ENCODE measurements at places on chromosomes 1 and 21. TPM values are rescaled to one million over a fixed set of nuclear protein-coding genes. Genes with fewer than 3 reads are reported as not detected.

Gene NPR1
- 36.2 TPM for polyA plus RNA-seq

Gene ALPL
- polyA plus RNA-seq: 46.8 TPM

GRCh38 chr21:42193721-42194120, 25.2 kb upstream of the ABCG1 start:
- DNase-seq: no peak

Gene LSS
- 34.2 TPM for polyA plus RNA-seq

GRCh38 chr1:152347116-152347728, 12.6 kb downstream of the FLG2 start:
- peak; percentile 36 for DNase-seq

Gene IFFO2
- 25.6 TPM for polyA plus RNA-seq

Gene PDE9A
- polyA plus RNA-seq: 7.3 TPM

DNA sequence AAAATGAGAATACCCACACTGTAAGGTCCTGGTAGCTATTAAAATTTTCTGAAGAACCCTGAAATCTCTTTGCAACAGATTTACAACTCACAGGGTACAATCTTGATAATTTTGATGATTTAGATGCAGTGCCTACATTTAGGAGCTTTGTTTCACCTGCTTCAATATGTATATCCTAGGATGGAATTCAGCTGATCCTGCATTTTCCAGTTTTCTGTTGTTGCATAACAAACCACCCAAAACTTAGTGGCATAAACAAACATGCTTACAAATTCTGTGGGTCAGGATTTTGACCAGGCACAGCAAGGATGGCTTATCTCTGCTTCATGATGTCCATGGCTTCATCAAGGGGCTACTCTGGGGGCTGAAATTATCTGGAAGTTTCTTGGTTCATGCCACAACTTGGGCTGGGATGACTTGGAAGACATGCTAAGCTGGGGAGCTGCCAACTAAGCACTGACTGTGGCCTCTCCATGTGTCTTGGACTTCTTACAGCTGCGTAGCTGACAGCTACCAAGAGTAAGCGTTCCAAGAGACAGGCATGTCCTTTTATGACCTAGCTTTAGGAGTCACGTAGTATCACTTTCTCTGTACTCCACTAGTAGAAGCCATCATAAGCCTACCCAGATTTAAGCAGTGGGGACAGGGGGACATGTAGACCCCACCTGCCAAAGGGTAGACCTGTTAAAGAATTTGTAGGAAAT, 108.5 kb downstream of the CACHD1 start:
- DNase-seq: no peak

Gene PAQR6
- polyA plus RNA-seq: 5.5 TPM

DNA sequence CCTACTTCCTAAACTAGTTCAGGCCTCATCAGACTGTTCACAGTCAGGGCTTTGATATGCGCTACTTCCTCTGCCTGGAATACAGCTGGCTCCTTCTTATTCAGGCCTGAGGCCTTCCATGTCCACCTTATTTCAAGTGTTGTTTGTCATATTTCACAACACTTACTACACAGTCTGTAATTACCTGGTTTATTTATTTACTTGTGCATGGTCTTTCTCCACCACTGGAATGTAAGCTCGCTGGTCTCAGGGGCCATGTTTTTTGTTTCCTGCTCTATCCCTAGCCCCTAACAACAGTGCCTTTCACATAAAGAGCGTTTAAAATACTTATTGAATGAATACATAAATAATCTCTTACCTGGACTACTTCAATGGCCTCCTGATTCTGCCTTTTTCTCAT, 4.6 kb upstream of the SRSF4 start:
- DNase-seq: no peak

GRCh38 chr1:9058465-9058864, 11.0 kb downstream of the SLC2A5 start:
- no peak for DNase-seq

Gene FCRLB
- polyA plus RNA-seq: 6.0 TPM

- no peak for DNase-seq
These were observed 143.9 kb downstream of the CLIC6 start for GRCh38 chr21:34812504-34813265.

Gene BRINP2
- 0.70 TPM for polyA plus RNA-seq

GRCh38 chr1:228798035-228798434, 62.8 kb downstream of the RHOU start:
- no peak for DNase-seq

Gene NEGR1
- polyA plus RNA-seq: 2.9 TPM

Gene TFF2
- 0.26 TPM for polyA plus RNA-seq

Gene AVPR1B
- polyA plus RNA-seq: 0.57 TPM

GRCh38 chr1:75100481-75101092, 33.6 kb upstream of the LHX8 start:
- DNase-seq: no peak

GRCh38 chr1:116794804-116795481, 40.7 kb downstream of the CD2 start:
- DNase-seq: no peak

DNA sequence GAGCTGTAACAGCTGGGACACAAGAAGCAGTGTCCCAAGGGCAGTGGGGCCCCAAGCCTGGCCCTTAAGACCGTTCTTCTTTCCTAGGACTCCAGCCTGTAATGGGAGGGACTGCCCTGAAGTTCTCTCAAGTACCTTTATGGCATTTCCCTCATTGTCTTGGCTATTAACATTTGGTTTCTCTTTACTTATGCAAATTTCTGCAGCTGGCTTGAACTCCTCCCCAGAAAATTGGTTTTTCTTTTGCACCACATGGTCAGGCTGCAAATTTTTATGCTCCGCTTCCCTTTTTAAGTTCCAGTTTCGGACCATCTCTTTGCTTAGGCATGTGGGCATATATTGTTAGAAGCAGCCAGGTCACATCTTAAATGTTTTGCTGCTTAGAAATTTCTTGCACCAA, 3.1 kb upstream of the MROH9 start:
- DNase-seq: no peak

Gene DIO1
- 9.7 TPM for polyA plus RNA-seq

GRCh38 chr1:160460683-160461287, 60.4 kb downstream of the VANGL2 start:
- DNase-seq: no peak

Gene FABP3
- 35.4 TPM for polyA plus RNA-seq

- no peak for DNase-seq
These were observed 2.3 kb upstream of the PLEKHN1 start for GRCh38 chr1:963746-964525.

DNA sequence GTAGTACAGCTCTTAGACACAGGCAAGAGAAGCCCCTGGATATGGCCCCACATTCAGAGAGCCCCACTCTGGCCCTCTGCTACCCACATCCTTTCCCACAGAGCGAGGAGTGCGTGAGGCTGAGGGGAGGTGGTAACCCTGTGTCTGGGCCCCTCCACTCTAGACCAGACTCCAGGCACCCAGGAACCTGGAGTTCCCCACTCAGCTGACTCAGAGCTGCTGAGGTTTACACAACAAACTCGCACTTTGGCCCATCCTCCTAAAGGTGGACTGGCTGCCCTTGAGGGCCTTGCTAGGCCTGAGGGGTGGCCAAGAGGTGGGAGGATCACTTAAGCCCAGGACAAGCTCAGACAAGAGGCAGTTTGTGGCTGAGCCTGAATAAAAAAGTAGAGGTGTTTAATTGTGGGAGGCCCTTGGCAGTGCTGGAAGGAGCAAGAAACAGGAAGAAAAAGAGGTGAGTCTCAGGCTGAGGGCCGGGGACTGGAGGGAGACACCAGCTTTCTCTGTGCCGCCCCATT, 10.7 kb downstream of the MR1 start:
- no peak for DNase-seq

Gene RAB25
- polyA plus RNA-seq: 1.7 TPM

DNA sequence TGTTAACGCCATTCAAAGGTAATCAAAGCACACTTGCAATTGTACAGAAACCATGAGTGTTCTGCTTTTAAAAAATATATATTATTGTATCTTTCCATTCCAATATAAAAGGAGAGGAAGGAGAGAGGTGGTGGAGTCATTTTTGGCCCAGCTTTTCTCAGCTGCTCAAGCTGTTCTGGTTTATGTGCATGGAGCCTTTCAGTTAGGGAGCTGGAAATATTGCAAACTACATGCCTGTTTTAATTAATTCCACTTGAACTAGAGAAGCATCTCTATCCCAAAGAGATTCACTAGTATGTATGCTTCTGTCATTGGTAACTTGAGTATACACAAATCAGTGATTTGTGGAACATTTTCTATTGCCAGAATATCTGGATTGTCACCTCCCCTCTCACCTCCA, 28.5 kb upstream of the C1orf105 start:
- DNase-seq: no peak

DNA sequence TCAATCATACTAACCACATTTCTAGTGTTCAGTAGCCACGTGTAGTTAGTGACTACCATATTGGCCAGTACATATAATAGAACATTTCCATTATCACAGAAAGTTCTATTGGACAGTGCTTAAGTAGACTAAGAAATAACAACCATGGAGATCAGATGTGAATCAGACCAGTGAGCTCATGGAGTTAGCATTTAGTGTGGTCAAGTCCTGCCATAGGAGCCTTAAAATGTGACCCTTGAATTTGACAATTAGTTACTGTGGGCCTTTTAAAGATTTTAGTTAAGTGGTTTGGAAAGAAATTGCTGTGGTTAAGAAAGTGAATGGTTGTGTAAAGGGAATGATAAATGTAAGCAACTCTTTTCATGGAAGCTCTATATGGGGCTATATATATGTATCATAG, 123.4 kb downstream of the POU2F1 start:
- no peak for DNase-seq

GRCh38 chr21:32329776-32330175, 31.1 kb downstream of the MRAP start:
- DNase-seq: no peak

Gene LIPI
- polyA plus RNA-seq: 0.75 TPM

Gene ADIPOR1
- polyA plus RNA-seq: 81.9 TPM
